Activated CD8-positive, alpha-beta memory T cell treated with anti-CD3 and anti-CD28 coated beads for 4 hours (primary cell): ENCODE measurements at places on chromosomes 12 and 14.

GRCh38 chr14:68934066-68934465, 45.0 kb downstream of the ACTN1 start:
- no peak for DNase-seq

- no peak for DNase-seq
These were observed 16.5 kb downstream of the CCER1 start for GRCh38 chr12:90938451-90938850.

GRCh38 chr12:111158992-111159391, 209.9 kb downstream of the PHETA1 start:
- DNase-seq: no peak

GRCh38 chr12:2550561-2551411, 244.0 kb upstream of the FKBP4 start:
- DNase-seq: no peak

GRCh38 chr12:78864403-78864869, at the start of gene SYT1:
TSS of gene SYT1 (plus strand) at chr12:78864774.
- DNase-seq: no peak

GRCh38 chr14:48274826-48275225, 599.4 kb upstream of the MDGA2 start:
- no peak for DNase-seq

GRCh38 chr12:130127532-130127911, 34.7 kb upstream of the FZD10 start:
- DNase-seq: no peak

DNA sequence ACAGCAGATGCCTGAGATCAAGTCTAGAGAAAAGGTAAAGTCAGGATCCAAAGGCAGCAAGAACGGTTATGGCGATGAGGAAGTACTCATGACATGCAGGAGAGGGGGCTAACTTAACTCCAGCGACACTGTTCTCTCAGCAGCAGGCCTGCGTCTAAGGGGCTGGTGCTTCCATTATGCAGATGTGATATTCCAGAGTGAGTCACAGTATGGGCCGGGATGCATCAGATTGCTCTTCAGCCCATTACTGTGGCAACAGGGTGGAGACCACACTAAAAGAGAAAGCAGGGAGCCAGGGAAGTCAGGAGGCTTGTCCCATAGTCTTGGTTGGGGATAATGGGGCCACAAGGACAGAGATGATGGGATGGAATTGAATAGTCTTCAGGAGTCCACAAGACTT, 151.8 kb upstream of the NTF3 start:
- DNase-seq: no peak

GRCh38 chr12:53255996-53256395, 12.1 kb upstream of the ESPL1 start:
- DNase-seq: no peak

GRCh38 chr12:29783773-29784666, at the start of gene TMTC1:
TSS of gene TMTC1 (minus strand) at chr12:29783942. CDS start at chr12:29783751, 191 bp downstream.
- DNase-seq: no peak

- DNase-seq: no peak
These were observed 15.5 kb downstream of the XPOT start for GRCh38 chr12:64419696-64420095.

DNA sequence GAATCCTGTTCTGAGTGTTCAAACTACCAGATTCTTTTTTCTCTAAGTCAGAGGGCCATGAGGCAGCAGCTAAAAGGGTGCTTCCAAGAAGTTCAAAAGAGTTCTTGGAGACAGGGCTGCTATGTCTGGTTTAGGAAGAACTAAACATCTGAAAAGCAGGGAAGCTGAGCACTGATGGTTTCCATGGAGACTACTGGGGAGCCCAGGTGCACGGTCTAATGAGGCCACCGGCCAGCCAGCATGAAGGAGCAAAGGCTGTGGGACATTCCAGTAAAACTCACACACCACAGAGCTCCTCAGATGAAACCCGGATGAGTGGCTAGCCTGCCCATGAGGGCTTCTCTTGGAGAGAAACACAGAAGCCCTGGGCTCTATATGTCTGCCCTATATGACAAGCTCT, 97.3 kb downstream of the KCNK10 start:
- no peak for DNase-seq

DNA sequence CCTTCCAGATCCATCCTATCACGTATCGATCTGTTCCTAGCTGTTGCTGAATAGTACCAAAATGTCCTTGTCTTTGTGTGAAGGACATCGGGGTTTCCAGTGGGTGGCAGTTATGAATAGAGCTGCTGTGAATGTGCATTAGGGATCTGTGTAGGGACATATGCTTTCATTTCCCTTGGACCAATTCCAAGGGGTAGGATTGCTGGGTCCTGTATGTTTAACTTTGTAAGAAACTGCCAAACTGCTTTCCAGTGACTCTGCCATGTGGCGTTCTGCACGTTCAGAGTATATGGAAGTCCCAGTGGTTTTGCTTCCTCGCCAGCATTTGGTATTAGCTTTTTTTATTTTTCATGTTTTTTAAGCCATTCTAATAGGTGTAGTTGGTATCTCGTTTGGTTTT, 28.6 kb downstream of the PACS2 start:
- DNase-seq: no peak

- DNase-seq: no peak
These were observed 88.8 kb downstream of the GALNT8 start for GRCh38 chr12:4809013-4809448.

GRCh38 chr12:1344245-1344644, 250.1 kb downstream of the FBXL14 start:
- no peak for DNase-seq

GRCh38 chr12:124006085-124006845, 33.2 kb downstream of the ZNF664 start:
- DNase-seq: no peak

- DNase-seq: no peak
These were observed 5.7 kb downstream of the SOCS2 start for GRCh38 chr12:93578221-93578620.

DNA sequence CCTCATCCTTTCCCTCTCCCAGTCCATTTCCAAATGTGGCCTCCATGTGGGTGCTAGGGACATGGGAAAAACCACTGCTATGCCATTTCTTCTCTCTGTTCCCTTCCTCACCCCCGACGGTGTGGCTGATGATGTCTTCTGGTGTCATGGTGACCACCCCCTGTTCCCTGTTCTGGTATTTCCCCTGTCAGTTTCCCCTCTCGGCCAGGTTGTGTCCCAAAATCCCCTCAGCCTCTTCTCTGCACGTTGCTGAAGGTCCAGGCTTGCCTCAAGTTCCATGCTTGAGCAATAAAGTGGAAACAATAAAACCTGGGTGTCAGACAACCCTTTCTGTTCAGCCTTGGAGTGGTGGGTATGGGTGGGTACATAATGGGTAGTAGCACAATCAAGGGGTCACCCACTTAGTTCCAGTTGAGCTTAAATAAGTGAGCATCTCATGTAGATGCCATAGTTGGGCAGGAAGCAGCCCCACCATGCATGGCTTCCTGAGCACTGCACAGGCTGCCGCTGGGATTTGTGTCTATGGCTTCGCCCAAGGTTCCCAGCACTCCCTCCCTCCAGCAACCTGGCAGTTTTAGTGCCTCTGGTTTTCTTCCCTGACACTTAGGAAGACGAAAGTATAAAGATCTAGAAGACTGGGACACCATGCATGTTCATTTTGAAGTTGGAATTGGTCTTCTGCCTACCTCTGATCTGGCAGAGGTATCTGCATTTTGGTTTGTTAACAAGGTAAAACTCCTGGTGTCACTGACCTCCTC, 8.7 kb upstream of the ITFG2 start:
- no peak for DNase-seq

DNA sequence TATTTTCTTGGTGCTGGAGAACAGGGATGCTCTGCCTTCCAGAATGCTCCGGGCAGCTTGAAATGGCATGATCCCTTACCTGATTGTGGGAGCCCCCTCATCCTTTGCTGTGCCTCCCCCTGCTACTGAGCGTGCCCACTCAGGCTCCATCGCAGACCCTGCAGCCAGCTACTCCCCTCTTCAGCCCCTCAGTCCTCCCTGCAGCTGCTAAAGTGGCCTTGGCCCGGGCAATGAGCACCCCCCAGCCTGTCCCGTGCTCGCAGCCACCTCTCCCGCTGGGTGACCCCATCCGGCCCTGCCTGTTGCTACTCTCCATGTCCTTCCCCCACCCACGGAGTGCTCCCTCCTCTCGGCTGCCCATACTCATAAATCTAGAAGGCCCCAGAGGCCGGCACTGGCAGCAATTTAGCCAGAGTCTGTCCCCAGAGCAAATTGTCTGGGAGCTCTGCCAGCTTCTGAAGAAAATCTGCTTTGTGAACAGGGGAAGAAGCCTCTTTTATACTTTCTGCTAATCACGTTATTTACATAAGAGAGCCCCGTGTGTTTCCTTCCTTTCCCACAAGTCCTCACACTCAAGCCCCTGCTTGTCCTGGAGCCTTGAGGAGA, 143.7 kb upstream of the FRMD6 start:
- DNase-seq: no peak

DNA sequence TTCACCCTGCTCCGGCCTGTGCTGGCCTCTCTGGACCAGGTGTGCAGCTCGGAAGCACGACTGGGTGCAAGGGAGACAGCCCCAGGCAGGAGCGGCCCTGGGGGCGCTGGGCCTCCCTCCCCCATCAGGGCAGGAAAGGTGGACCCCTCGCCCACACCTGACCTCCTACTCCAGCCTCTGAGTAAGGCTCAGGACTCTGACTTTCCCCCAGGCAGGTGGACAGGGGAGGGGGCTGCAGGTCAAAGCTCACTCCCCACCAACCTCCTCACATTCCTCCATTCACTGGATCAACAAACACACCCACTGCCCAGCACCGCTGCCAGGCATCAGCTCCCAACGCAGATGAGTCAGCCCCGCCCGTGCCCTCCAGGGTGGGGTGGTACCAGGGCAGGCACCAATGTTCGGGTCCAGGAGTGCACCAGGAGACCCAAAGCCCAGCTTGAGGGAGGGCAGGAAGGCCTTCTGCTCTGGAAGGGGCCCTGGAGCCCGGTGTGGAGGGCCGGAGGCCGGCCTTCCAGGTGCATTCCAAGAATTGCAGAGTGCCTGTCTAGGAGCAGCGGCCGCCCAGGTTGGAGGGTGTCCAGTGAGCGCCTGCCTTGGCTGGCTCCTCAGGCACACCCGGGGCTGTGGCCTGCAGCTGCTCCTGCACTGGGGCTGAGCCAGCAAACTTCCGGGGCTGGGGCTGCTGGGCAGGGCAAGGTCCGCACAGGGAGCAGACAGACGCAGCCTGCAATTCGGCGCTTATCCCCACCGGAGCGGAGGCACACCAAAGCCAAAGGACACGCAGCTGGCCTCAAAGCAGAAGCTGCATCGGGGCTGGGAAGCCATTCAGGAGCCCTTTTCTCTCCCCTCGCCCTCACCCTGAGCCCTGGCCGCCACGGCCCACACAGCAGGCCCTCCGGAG, 1.6 kb upstream of the INF2 start:
- DNase-seq: no peak

GRCh38 chr12:123095078-123095881, 55.6 kb downstream of the PITPNM2 start:
- no peak for DNase-seq

DNA sequence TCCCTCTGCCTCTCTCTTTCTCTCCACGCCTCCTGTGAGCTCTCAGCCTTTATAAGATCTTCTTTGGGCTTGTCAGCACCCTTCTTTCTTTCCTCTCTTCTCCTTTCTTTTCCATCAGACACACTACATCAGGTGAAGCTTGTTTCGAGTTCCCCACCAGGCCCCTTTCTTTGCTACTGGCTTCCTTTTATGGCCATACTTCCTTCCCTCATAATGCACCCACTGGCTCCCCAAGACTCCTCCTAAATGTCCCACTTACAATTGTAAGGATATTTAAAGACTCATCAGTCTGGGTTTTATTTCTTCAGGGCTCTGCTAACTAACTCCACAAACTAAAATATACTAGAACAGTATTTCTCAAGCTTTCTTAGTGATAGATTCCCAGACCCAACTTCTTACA, 3.5 kb upstream of the RNU6-8 start:
- DNase-seq: no peak

DNA sequence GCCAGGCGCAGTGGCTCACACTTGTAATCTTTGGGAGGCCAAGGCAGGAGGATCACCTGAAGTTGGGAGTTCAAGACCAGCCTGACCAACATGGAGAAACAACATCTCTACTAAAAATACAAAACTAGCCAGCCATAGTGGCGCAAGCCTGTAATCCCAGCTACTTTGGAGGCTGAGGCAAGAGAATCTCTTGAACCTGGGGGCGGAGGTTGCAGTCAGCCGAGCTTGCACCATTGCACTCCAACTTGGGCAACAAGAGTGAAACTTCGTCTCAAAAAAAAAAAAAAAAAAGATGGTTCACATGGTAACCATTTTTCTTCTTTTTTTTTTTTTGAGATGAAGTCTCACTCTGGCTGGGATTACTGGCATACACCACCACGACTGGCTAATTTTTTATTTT, 35.3 kb downstream of the SLC2A14 start:
- DNase-seq: no peak

- DNase-seq: peak; percentile 13
These were observed 35.7 kb upstream of the ATP2A2 start for GRCh38 chr12:110245369-110245772.

GRCh38 chr14:35932136-35932535, 106.0 kb downstream of the BRMS1L start:
- no peak for DNase-seq

DNA sequence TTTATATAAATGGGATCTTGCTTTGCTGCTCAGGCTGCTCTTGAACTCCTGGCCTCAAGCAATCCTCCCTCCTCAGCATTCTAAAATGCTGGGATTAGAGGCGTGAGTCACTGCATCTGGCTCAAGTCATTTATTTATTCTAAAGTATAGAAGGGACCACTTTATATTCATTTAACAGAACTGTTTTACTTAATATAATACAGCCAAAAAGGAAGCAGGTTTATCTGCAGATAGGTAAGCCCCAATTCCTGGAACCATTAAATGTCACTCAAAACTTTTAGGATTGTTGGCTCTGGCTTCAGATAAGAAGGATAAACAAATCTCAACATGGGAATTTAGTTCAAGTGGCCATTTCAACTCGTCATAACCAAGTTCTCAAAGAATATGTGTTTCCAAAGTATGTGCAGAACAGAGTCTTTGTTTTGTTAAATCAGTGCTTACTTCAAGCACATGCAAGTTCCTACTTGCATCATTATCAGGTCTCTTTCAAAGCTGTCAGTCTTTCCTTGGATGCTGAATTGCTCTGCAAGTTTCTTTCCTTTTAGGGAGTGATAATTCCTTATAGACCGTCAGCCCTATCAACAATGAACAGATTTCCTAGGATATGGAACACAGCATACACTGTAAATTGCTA, 60.4 kb downstream of the KITLG start:
- DNase-seq: no peak

DNA sequence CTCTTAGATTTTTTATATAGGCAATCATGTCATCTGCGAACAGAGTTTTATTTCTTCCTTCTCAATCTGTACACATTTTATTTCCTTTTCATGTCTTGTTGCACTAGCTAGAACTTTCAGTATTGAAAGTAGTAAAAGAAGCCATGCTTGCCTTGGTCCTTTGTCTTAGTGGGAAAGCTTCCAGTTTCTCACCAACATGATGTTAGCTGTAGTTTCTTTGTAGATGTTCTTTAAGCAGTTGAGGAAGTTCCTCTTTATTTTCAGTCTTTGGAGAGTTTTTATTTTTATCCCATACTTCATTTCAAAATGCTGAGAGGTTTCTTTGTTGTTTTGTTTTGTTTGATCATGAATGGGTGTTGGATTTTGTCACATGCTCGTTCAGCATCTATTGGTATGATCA, 12.7 kb upstream of the RIMKLB start:
- DNase-seq: no peak
